Upper lobe of right lung (tissue), 1 donor: ENCODE measurements at places on chromosomes 1 and 21. TPM values are rescaled to one million over a fixed set of nuclear protein-coding genes. Genes with fewer than 3 reads are reported as not detected.

- no peak overlapping the region for H3K27ac ChIP-seq
- no peaks in the 10 kb centered on the region for H3K27me3 ChIP-seq
- no peaks in the 10 kb centered on the region for H3K4me1 ChIP-seq
- no peak overlapping the region for H3K4me3 ChIP-seq
Measured at GRCh38 chr1:229048896-229049295, 222.0 kb upstream of the RAB4A start.

DNA sequence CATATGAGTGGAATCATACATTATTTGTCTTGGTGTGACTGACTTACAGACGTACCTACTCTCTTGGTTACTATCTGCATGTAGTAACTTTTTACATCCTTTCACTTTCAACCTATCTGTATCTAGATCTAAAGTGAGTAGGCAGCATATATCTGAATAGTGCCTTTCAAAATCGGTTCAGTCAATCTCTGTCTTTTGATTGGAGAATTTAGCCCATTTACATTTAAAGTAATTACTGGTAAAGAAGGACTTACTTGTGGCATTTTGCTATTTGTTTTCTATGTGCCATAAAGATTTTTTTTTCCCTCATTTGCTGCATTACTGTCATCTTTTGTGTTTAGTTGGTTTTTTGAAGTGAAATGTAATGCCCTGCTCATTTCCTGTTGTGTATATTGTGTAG lies 14.2 kb downstream of the UTS2 start:
- no peak for DNase-seq
- H3K4me3 ChIP-seq = no peak overlapping the region
- no peak overlapping the region for H3K27ac ChIP-seq
- H3K27me3 ChIP-seq = no peaks in the 10 kb centered on the region
- H3K4me1 ChIP-seq = no peaks in the 10 kb centered on the region
- H3K36me3 ChIP-seq = peaks cover 88% of the 10 kb centered on the region

- H3K4me3 ChIP-seq = no peak overlapping the region
- no peaks in the 10 kb centered on the region for H3K4me1 ChIP-seq
- peaks cover 33% of the 10 kb centered on the region for H3K36me3 ChIP-seq
Measured at GRCh38 chr1:243345205-243345604, 89.4 kb downstream of the SDCCAG8 start.

- no peak overlapping the region for H3K27ac ChIP-seq
- no peak for DNase-seq
- no peaks in the 10 kb centered on the region for H3K4me1 ChIP-seq
- no peaks in the 10 kb centered on the region for H3K27me3 ChIP-seq
Measured at GRCh38 chr1:57319791-57320190, 104.1 kb downstream of the DAB1 start.

DNA sequence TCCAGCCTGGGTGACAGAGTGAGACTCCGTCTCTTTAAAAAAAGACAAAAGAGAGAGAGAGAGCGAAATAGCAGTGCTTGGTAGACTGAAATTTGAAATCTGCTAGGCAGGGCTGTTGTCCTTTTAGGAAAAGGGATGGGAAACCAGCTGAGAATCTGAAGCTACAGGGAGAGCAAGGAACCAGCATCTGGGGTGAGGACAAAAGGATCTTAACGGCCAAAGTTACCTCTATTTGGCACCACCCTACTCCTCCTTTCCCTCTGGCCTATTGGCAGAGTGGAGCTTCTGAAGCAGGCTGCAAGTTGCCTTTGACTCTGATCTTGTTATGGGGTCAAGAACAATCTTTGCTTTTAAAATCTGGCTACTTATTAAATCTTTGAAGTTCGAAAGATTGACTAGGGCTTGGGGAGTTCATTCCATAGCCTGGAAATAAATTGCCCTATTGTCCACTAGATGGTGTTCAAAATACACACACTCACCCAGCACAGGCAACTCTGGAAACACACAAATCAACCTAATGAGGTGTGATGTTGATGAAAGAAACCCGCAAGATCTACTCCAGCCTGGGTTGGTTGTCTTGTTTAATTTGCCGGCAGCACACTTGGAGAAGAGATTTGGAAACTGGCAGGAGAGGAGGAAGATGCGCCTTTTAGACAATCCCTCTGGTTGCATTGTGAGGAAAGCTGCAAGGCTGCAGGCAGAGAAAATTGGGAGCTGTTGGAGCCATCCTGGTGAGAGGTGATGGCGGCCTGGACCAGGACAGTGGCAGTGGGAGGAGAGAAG lies 16.5 kb upstream of the PARP1 start:
- no peak for DNase-seq
- H3K36me3 ChIP-seq = no peaks in the 10 kb centered on the region

- H3K4me1 ChIP-seq = no peaks in the 10 kb centered on the region
- H3K27ac ChIP-seq = no peak overlapping the region
- H3K36me3 ChIP-seq = peaks cover 45% of the 10 kb centered on the region
- DNase-seq = no peak
Measured at GRCh38 chr1:220123889-220124288, 30.0 kb downstream of the IARS2 start.

DNA sequence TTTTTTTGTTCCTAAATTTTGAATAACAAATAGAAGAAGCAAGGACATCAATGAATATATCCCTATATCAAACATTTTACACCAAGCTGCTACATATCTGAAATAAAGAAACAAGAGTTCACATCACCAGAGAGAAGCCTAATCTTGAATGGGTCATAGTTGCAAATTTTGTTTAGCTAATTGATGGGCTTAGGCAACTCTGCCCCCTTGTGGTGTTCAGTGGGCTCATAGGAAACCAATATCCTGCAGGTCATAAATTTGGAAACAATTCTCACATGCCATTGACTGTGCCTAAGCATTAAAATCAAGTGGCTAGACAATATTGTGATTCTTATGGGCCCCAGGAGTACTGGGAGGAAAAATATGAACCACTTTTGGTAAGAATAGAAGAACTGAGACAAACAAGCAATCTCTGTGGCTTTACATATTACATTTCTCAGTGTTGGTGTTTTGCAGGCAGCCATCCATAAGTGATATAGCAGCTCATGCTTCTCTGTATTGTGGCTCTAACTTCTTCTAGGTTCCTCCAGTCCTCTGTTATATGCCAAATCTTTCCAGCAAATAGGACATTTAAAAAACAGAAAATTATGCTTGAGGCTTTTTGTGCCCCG lies 1262.8 kb upstream of the PRMT6 start:
- no peaks in the 10 kb centered on the region for H3K27me3 ChIP-seq
- H3K36me3 ChIP-seq = no peaks in the 10 kb centered on the region
- H3K4me3 ChIP-seq = no peak overlapping the region
- DNase-seq = no peak

GRCh38 chr1:8010080-8010664 lies 15.9 kb downstream of the ERRFI1 start:
- no peak overlapping the region for H3K4me3 ChIP-seq
- no peak for DNase-seq
- no peak overlapping the region for H3K27ac ChIP-seq
- peaks cover 24% of the 10 kb centered on the region for H3K4me1 ChIP-seq
- peaks cover 51% of the 10 kb centered on the region for H3K36me3 ChIP-seq
- H3K27me3 ChIP-seq = no peaks in the 10 kb centered on the region

DNA sequence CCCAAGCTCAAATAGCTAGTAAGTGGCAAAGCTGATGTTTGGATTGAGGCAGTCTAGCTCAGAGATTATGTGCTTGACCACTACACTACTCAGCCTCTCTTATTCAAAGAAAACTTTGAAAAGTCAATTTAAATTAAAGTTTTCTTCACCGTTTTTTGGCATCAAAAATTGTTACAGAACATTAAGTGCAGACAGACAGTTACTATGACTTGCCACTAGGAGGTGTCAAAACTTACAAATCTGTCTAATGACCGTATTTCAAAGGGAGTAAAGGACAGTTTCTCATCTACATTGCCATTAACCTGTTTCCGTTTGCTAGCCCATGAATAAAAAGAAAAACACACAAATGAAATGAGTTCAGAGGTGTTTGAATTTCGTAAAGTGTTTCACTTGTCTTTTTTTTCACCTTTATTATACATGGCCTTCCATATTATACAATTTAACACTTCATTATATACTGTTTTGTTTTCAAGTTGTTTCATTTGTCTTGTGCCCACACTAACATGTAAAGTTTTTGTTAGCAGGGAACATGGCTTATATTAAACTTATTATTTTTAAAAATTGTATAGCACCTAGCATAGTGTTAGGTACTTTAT lies 57.4 kb upstream of the MTF2 start:
- no peak for DNase-seq
- H3K4me3 ChIP-seq = no peak overlapping the region
- H3K27ac ChIP-seq = no peak overlapping the region
- no peaks in the 10 kb centered on the region for H3K36me3 ChIP-seq

GRCh38 chr21:46005081-46005480 lies 23.5 kb downstream of the COL6A1 start:
- H3K27ac ChIP-seq = no peak overlapping the region
- DNase-seq = no peak
- H3K36me3 ChIP-seq = peaks cover 4% of the 10 kb centered on the region
- H3K4me1 ChIP-seq = no peaks in the 10 kb centered on the region
- H3K4me3 ChIP-seq = no peak overlapping the region

DNA sequence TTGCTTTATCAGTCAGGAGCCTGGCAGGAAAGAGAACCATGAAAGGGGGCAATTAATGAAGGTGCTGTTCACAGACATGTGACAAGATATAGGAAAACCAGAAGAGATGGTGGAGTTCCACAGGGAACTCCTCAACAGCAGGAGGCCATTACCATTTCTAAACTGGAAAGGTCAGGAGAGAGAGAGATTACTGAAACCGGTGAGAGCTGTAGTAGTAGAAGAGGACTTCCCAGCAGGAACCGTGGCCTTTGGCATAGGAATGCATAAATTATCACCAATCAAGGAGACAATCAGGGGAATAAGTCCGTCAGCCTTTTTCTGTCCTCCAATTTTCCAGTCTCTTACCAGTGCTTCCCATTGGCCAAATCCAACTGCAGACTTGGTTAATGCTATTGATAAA lies 23.0 kb upstream of the ABCD3 start:
- H3K4me3 ChIP-seq = no peak overlapping the region
- H3K4me1 ChIP-seq = no peaks in the 10 kb centered on the region
- no peak overlapping the region for H3K27ac ChIP-seq
- H3K27me3 ChIP-seq = no peaks in the 10 kb centered on the region
- no peaks in the 10 kb centered on the region for H3K36me3 ChIP-seq

- no peak overlapping the region for H3K4me3 ChIP-seq
- H3K36me3 ChIP-seq = no peaks in the 10 kb centered on the region
- no peaks in the 10 kb centered on the region for H3K27me3 ChIP-seq
- H3K27ac ChIP-seq = no peak overlapping the region
- no peaks in the 10 kb centered on the region for H3K4me1 ChIP-seq
Measured at GRCh38 chr1:98035602-98036002, 114.8 kb upstream of the DPYD start.

DNA sequence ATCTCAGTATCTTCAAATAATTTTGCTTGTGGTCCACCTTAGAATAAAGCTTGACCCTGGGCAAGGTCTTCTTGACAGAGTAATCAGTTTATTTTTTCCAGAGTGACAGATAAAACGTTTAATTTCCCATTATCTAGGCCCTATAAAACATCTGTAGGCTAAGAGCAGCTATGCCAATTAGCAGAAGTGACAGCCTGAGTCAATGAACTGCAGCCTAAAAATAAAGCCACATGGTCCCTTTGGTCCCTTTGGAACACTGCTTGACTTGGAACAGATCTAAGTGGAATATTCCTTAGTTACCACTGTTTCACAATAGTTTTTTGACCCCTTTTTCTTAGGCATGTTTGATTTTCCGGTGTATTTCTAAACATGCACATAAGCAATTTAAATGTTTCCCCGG lies 6.3 kb upstream of the RGS13 start:
- DNase-seq = no peak
- H3K27ac ChIP-seq = no peak overlapping the region
- no peak overlapping the region for H3K4me3 ChIP-seq
- no peaks in the 10 kb centered on the region for H3K4me1 ChIP-seq
- H3K27me3 ChIP-seq = no peaks in the 10 kb centered on the region

- DNase-seq = no peak
- H3K4me3 ChIP-seq = no peak overlapping the region
- H3K27me3 ChIP-seq = no peaks in the 10 kb centered on the region
- no peaks in the 10 kb centered on the region for H3K36me3 ChIP-seq
- no peaks in the 10 kb centered on the region for H3K4me1 ChIP-seq
Measured at GRCh38 chr1:93434987-93435386, 12.9 kb upstream of the FNBP1L start.

DNA sequence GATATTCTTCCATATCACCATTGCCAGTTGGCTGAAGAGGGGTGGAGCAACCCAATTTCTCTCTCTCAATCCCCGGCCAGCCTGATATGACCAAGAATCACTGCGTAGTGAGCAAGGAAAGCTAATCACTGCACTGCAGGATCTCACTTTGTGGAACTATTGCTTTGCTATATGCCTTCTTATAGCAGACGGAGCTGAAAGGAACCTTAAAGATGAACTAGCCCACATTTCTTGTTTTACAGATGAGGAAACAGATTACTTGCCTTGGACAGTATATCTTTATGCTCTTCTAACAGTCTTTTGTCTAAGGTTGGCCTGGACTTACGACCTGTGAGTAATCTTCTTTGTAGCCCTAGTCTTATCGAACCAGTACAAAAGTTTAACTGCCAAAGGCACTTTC lies 7.6 kb downstream of the APOBEC4 start:
- no peaks in the 10 kb centered on the region for H3K36me3 ChIP-seq
- H3K27ac ChIP-seq = no peak overlapping the region
- no peak overlapping the region for H3K4me3 ChIP-seq
- no peak for DNase-seq

GRCh38 chr1:223403184-223403815 lies 10.1 kb downstream of the CCDC185 start:
- H3K27ac ChIP-seq = no peak overlapping the region
- H3K27me3 ChIP-seq = no peaks in the 10 kb centered on the region
- DNase-seq = no peak
- no peaks in the 10 kb centered on the region for H3K4me1 ChIP-seq
- H3K36me3 ChIP-seq = no peaks in the 10 kb centered on the region

GRCh38 chr21:45041351-45041805 lies 33.0 kb upstream of the ADARB1 start:
- no peak overlapping the region for H3K4me3 ChIP-seq
- peaks cover 23% of the 10 kb centered on the region for H3K4me1 ChIP-seq
- H3K36me3 ChIP-seq = no peaks in the 10 kb centered on the region
- H3K27me3 ChIP-seq = no peaks in the 10 kb centered on the region
- DNase-seq = peak; percentile 81
- H3K27ac ChIP-seq = peak overlapping the region; percentile 55

GRCh38 chr1:157584503-157584902 lies 13.4 kb downstream of the FCRL4 start:
- no peak overlapping the region for H3K27ac ChIP-seq
- no peaks in the 10 kb centered on the region for H3K4me1 ChIP-seq
- no peak for DNase-seq
- H3K27me3 ChIP-seq = peaks cover 33% of the 10 kb centered on the region
- H3K36me3 ChIP-seq = no peaks in the 10 kb centered on the region

Gene NCF2
- total RNA-seq = 144 TPM

Gene NLRP3
- total RNA-seq = 4.9 TPM

Gene C1QC
- total RNA-seq = 353 TPM
